Bronchial epithelial cell (primary cell): ENCODE measurements at places on chromosomes 2 and 18. TPM values are rescaled to one million over a fixed set of nuclear protein-coding genes. Genes with fewer than 3 reads are reported as not detected.

DNA sequence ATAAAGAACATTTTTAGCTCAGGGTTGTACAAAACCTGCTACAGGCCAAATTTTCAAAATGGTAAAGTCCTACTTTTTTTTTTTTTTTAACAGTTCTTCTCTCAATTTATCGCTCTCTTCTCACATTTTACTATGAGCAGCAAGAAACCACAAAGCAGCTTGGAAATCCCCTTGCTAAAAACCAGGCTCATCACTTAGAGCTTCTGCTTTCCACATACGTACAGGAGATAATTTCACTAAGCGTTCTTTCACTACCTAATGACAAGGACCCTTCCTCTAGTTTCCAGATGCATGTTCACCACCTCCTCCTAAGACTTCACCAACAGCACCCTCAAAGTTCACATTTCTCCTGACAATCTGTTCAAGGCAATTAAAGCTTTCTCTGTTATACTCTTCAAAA lies 294.9 kb upstream of the CYRIA start:
- DNase-seq, result no peak

DNA sequence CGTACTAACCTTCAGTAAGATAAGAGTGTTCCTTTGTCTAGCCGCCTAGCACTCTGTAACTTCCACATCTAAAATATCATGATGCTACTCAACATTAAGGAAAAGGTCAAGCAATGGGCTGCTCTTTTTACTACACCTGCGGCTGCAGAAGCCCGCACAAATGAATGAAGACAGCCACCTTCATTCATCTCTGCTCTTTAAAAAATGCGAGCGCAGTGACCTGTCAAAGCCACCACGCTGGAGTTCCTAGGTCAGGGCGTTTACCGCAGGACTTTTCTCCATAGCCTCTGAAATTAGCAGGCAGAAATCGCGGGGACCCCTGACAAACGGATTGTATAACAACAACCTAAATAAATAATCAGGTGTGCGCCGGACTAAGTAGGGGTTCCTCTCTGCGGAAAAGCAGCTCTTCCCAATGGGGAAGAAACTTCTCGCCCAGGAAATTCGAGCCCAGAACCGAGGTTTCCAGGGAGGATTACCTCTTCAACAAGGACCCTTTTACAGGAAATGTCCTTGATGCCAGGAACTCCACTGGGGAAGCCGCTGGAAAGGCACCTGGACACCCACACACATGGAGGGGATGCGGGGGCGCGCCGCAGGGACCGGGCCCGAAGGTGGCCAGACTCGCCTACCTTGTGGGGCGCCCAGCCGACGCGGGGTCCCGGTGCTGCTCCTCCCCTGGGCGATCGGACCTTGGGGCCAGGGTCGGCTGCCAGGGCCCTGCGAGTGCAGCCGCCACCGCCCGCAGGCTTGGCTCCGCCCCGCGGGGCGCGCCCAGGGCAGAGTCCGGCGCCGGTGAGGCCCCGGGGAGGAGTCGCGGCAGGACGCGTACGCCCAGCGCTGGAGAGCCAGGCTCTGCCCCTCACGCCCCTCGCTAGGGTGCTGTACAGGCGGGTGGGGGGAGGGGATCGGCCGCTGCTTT lies at the start of gene CCDC68:
TSS of gene CCDC68 (minus strand) at position 758 of the 922 bp plus-strand sequence. CDS start 16,670 bp downstream, outside the sequence.
- peak; percentile 23 for DNase-seq

DNA sequence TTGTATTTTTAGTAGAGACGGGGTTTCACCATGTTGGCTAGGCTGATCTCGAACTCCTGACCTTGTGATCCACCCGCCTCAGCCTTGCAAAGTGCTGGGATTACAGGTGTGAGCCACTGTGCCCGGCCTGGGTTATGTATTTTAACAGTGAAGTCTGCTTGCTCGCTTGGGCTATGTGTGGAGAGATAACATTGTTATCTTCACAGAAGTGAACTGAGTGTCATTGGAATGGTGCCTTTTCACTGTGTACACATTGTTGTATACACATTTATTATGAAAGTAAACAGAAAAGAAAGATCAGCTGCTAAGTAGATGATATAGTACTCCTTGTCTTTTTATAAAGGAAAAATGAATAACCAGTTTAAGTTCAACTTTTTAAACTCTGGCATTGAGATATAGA lies 30.4 kb downstream of the RNF138 start:
- no peak for DNase-seq

- no peak for DNase-seq
Observed at GRCh38 chr2:213863541-213863940, 547.3 kb upstream of the VWC2L start.

- no peak for DNase-seq
Observed at GRCh38 chr2:160408959-160409291, 84.7 kb downstream of the RBMS1 start.

GRCh38 chr18:61957801-61958516 lies 65.2 kb upstream of the RNF152 start:
- no peak for DNase-seq

- no peak for DNase-seq
Observed at GRCh38 chr18:26853401-26853800, 12.1 kb downstream of the AQP4 start.

- no peak for DNase-seq
Observed at GRCh38 chr2:233311241-233311926, 3.8 kb downstream of the SAG start.

GRCh38 chr2:165079432-165079831 lies 124.1 kb upstream of the SLC38A11 start:
- no peak for DNase-seq

ALS2 gene
- total RNA-seq, result 21.1 and 30.2 TPM in 2 replicates

TBR1 gene
- total RNA-seq, result under 0.01 TPM in 2 replicates

NYAP2 gene
- not detected in 2 replicates for total RNA-seq

CCNYL1 gene
- total RNA-seq, result 5.5 and 8.3 TPM in 2 replicates
